ENCODE measurements at places on chromosomes 4 and X.

DNA sequence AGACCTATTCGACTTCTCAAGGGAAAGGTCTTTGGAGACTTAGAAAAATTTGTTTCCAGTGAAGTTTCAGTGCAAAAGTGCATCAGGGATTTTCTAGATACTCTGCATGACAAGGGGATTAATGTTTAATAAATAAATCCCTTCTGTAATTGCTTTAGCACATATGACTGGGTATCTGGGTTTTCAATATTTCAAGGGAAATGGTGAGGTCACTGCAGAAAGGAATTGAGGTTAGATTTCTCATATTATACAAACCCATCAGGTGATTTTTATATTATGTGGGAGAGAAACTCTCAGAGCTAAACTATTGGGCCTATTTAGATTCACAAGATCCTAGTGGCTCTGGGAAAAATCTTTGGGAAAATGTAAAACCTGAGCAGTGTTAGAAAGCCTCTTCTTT lies 48.3 kb upstream of the SLC4A4 start:
- no peak for DNase-seq

DNA sequence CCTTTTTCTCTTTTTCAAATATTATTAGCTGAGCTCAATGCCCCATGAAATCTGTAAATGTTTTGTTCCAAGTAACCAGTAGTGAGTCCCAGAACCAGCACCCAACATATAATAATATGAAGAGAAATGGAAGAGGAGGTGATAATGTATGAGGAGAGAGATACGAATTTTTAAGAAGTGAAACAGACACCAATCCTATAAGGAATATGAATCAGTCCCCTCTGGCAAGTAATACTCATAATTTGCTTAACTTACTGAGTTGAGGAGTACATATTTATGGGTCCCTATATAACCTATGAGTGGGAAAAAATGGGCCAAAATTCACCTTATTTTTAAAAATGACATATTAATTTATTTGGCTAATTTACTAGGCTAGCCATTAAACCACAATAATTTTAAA lies 8.4 kb upstream of the CBR4 start:
- no peak for DNase-seq

- DNase-seq: peak; percentile 29
Observed at GRCh38 chrX:155068165-155068564, 2.8 kb downstream of the CMC4 start.

DNA sequence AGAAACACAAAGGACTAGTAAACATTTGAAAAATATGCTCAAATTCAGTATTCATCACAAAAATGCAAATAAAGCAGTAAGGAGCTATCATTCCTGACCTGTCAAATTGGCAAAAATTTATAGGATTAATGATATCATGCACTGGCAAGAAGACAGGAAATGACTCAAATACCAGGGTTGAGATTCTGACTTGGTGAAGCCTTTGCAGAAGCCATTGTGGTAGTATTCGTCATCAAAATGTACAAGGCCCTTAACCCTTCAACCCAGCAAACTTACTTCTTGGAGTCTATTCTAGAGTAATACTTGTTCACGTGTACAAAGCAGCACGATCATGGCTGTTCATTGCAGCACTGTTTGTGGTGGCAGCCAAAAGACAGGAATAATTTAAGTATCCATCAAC lies 132.4 kb downstream of the ENOX2 start:
- peak; percentile 53 for DNase-seq

DNA sequence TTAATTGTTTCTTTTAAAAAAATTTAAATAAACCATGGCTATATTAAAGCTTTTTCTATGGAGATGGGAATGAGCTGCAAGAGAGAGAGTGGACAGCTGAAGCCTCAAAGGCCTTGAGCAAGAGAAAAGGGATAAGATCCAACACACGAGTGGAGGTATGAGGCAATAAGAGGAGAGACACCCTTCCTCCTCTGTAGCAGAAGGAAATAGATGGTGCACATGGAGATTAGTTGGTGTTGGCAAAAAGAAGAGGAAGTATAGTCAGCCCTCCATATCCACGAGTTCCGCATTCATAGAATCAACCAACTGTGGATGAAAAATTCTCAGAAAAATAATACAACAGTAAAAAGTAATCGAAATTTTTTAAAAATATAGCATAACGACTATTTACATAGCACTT lies 3.2 kb downstream of the CXorf38 start:
- DNase-seq: no peak

DNA sequence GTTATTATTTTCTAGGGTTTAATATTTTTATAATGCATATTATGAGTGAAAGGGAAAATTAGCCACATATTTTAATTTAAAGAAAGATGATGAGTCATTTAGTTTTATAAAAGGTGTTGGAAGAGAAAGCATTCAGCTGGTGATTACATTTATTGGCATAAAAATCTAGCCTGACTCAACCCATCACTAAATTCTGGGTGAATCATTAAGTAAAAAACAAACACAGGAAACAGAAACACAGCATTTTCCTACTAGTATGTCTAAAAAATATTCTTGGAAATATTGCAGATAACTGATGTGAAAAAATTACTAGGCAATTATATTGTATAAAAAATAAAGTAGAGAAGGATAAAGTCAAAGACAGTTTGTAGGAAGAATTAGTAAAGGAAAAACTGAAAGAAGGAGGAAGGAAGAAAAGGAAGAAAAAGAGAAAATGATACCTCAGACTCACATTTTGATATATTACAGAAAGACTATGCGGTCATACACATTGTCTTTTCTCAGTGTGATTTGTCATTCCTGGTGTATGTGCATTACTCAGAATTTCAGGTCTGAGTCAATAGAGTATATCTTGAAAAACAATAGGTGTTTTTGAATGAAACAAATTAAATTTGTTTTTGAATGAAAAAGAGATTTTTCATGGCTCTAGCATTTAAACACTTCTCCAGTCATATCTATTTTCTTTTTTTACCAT lies 48.0 kb upstream of the SPOCK3 start:
- no peak for DNase-seq
